ENCODE measurements at places on chromosomes 1 and 21. TPM values are rescaled to one million over a fixed set of nuclear protein-coding genes. Genes with fewer than 3 reads are reported as not detected.

DNA sequence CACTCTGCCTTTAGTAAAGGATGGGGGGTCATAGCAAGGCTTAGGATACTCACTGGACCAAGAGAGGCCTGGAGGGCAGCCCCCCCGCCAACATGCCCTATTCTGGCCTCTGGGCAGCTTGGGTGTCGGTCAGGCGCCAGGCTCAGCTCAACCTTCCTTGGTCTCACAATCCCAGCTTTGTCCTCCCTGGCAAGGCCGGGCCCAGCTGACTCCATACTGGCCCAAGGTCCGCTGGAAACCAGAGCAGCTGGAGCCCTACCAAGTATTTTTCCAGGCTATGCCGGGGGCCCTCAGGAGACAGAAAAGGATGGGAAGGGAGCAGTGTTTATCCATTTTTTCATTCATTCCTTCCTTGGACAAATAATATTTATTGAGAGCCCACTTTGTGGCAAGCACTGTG lies 6.2 kb downstream of the FBXO2 start:
- no peak overlapping the region for H3K4me3 ChIP-seq
- no peaks in the 10 kb centered on the region for H3K36me3 ChIP-seq
- H3K4me1 ChIP-seq = no peaks in the 10 kb centered on the region
- DNase-seq = no peak
- H3K27ac ChIP-seq = no peak overlapping the region

- no peak for DNase-seq
- no peak overlapping the region for H3K27ac ChIP-seq
- no peaks in the 10 kb centered on the region for H3K27me3 ChIP-seq
- H3K4me1 ChIP-seq = no peaks in the 10 kb centered on the region
Measured at GRCh38 chr1:230002164-230002803, 64.8 kb upstream of the GALNT2 start.

DNA sequence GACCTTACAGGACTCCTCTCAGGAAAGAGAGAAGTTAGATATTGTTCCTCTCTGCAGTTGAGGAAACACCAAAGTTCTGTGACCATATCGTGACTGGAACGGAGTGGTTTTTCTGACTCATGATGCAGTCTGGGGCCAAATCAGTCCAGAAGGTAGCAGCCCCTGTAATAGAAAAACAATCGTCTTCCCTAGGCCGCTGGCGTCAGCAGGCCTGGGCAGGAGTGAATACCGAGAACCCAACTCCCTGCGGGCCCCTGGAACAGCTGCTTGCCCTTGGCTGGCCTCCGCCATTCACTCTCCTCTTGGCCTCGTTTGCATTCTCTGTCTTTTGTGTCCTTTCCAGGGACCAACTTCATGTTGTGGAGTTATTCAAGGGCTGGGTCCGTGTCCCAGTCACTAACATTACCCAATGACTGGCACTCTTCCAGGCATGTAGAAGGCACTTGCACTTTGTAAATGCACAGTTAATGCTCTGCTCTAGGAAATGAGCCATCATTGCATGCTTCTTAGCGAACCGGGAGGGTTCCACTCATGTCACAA lies 10.9 kb upstream of the CD101 start:
- no peak overlapping the region for H3K27ac ChIP-seq
- no peaks in the 10 kb centered on the region for H3K4me1 ChIP-seq
- H3K4me3 ChIP-seq = no peak overlapping the region
- no peak for DNase-seq
- peaks cover 25% of the 10 kb centered on the region for H3K36me3 ChIP-seq
- no peaks in the 10 kb centered on the region for H3K27me3 ChIP-seq

DNA sequence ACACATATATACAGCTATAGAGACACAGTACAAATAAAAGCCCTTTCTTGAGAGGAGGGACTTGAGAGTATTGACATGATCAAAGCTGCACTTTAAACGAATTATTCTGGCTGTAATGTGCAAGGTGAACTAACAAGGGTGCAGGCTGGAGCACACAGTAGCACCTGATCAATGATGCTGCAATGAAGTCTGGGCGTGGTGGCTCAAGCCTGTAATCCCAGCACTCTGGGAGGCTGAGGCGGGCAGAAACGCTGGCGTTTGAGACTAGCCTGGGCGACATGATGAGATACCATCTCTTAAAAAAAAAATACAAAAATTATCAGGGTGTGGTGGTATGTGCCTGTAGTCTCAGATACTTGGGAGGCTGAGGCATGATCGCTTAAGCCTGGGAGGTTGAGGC lies 14.1 kb upstream of the CTH start:
- H3K27ac ChIP-seq = no peak overlapping the region
- no peak overlapping the region for H3K4me3 ChIP-seq
- H3K36me3 ChIP-seq = no peaks in the 10 kb centered on the region
- no peak for DNase-seq

- no peaks in the 10 kb centered on the region for H3K27me3 ChIP-seq
- no peak for DNase-seq
- H3K4me1 ChIP-seq = no peaks in the 10 kb centered on the region
- H3K36me3 ChIP-seq = no peaks in the 10 kb centered on the region
- no peak overlapping the region for H3K27ac ChIP-seq
- H3K4me3 ChIP-seq = no peak overlapping the region
Measured at GRCh38 chr1:183841550-183841949, 36.6 kb downstream of the RGL1 start.

- H3K27ac ChIP-seq = no peak overlapping the region
- no peaks in the 10 kb centered on the region for H3K27me3 ChIP-seq
- H3K4me1 ChIP-seq = peaks cover 5% of the 10 kb centered on the region
Measured at GRCh38 chr21:33234635-33235520, 5.1 kb downstream of the IFNAR2 start.

DNA sequence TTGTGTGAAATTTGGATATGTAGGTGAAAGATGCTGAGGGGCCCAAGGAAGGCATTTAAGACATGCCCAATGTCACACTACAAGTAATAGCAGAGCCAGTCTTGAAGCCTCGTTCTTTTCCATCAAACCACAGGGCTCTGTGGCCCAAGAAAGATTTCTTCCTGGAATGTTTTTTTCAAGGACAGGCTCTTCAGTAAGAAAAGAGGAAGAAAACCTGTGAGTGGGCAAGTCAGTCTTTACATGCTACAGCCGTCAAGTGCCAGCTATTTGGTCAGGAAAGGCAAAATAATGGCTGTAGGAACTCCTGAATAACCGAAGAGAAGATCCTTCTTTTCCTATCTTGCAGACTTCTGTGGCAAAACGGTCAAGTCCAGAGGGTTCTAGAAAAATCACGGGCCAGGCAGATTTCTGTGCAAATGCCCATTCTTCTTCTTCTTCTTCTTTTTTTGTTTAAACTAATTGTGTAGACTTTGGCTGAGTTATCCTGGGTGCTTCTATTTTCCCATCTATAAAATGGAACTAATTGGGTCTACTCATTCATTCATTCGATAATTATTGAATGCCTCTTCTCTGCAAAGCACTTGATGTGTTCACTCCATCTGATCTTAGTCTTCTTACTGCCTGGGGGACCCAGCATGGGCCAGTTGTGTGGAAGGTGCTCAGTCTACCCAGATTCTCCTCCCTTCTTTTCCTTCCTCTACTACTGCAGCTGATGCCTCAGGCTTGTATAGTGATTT lies 1.9 kb upstream of the ID3 start:
- DNase-seq = no peak
- peaks cover 13% of the 10 kb centered on the region for H3K36me3 ChIP-seq
- no peaks in the 10 kb centered on the region for H3K27me3 ChIP-seq
- H3K4me1 ChIP-seq = peaks cover 14% of the 10 kb centered on the region
- H3K4me3 ChIP-seq = peak overlapping the region; percentile 4
- no peak overlapping the region for H3K27ac ChIP-seq

GRCh38 chr1:11787251-11787803 lies 18.4 kb downstream of the MTHFR start:
- H3K4me1 ChIP-seq = peaks cover 6% of the 10 kb centered on the region
- no peaks in the 10 kb centered on the region for H3K27me3 ChIP-seq
- H3K36me3 ChIP-seq = peaks cover 17% of the 10 kb centered on the region
- no peak overlapping the region for H3K27ac ChIP-seq
- no peak overlapping the region for H3K4me3 ChIP-seq

GRCh38 chr1:16068356-16069270 lies 4.8 kb downstream of the FAM131C start:
- no peaks in the 10 kb centered on the region for H3K27me3 ChIP-seq
- H3K36me3 ChIP-seq = no peaks in the 10 kb centered on the region
- DNase-seq = no peak

Gene PPIAL4G
- total RNA-seq = not detected

DNA sequence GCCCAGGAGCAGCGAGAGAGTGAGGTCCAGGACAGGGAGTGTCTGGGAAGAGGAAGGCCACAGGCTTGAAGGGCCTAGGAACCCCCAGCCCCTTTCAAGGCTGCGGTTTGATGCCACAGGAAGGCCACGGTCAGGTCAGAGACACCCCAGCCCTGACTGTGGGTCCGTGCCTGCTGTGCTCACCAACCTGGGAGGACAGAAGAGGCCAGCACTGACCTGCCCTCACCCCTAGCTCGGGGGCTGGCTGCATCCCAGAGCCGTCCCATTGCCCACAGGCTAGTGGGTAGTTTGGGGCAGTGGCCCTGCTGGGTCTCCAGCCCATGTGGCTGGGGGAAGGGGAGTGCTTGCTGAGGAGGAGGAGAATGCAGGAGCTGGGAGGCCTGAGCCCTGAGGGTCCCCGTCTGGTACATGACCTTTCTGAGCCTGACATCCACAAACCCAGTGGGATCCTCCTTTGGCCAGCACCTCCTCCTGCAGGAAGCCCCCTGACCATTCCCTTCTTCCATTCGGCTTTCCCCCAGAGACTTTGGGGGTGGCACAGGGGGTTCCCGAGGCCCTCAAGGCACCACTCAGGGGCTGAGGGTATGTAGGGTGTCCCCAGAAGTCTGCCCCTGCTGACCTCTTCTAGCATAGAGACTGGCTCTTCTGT lies 54.3 kb downstream of the WNT9A start:
- H3K27me3 ChIP-seq = no peaks in the 10 kb centered on the region
- no peak overlapping the region for H3K4me3 ChIP-seq
- H3K4me1 ChIP-seq = no peaks in the 10 kb centered on the region

- no peak overlapping the region for H3K27ac ChIP-seq
- H3K4me1 ChIP-seq = peaks cover 12% of the 10 kb centered on the region
- H3K27me3 ChIP-seq = no peaks in the 10 kb centered on the region
- H3K36me3 ChIP-seq = no peaks in the 10 kb centered on the region
Measured at GRCh38 chr1:208601561-208601960, 357.4 kb upstream of the PLXNA2 start.

GRCh38 chr1:149986486-149987296 lies 23.8 kb downstream of the OTUD7B start:
- no peaks in the 10 kb centered on the region for H3K4me1 ChIP-seq
- no peak for DNase-seq
- peaks cover 2% of the 10 kb centered on the region for H3K36me3 ChIP-seq
- H3K27me3 ChIP-seq = no peaks in the 10 kb centered on the region

- H3K4me3 ChIP-seq = no peak overlapping the region
- H3K4me1 ChIP-seq = no peaks in the 10 kb centered on the region
- no peak for DNase-seq
- H3K27ac ChIP-seq = no peak overlapping the region
- no peaks in the 10 kb centered on the region for H3K27me3 ChIP-seq
Measured at GRCh38 chr1:214326406-214326805, 45.4 kb downstream of the SMYD2 start.

DNA sequence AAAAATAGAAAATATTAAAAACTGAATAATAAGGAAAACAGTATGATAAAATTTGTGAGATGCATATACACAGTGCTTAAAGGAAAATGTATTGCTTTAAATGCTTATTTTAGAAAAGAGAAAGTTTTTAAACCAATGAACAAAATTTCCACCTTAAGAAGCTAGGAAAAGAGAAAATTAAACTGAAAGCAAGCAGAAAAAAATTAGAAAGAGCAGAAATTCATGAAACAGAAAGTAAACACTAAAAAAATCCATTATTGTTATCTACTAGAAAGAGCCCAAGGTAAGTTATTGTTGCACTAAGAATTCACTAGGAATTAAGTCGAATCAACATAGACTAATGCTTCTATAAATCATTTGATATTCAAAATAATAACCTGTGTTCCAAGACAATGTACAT lies 67.7 kb downstream of the PIK3R3 start:
- H3K27me3 ChIP-seq = no peaks in the 10 kb centered on the region
- no peak for DNase-seq

Gene KRTAP13-2
- total RNA-seq = not detected

Gene UHMK1
- 15.0 TPM for total RNA-seq

DNA sequence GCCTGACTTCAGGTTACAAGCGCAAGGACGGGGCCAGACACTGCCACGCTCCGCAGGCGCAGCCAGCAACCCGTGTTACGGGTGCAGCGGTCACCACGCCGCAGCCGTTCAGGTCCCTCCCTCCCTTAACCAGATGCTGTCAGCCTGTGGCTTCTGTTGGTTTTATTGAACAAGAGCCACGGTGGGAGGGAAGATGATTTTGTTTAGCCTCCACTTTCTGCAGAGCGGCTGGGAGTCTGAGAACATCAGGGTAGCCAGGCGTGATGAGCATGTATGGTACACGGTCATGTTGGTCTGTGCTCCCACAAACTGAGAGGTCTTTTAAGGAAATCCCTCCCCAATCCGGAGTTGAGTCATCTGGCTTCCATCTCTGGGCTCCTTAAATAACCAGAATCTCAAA lies 18.5 kb upstream of the ADARB1 start:
- no peak overlapping the region for H3K4me3 ChIP-seq
- H3K27me3 ChIP-seq = no peaks in the 10 kb centered on the region
- H3K36me3 ChIP-seq = no peaks in the 10 kb centered on the region

DNA sequence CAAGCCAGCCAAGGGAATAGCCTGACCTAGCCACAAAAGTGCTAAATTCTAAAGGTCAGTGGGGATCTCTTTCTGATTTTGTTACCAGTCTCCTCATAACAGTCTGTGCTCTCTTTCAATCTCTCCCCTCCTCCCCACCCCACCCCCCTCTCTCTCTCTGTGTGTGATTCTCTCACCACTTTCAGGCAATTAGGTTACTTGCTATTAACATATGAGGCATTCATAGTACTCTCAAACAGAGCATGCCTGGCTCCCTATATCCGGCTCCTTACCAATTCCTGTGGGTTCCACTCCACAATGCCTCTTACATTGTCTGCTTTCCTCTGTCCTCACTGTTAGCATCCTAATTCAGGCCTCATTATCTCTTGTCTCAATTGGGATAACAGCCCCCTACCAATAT lies 464.3 kb upstream of the DEPDC1 start:
- H3K4me1 ChIP-seq = peaks cover 7% of the 10 kb centered on the region
- H3K27me3 ChIP-seq = no peaks in the 10 kb centered on the region
- DNase-seq = no peak
- H3K4me3 ChIP-seq = no peak overlapping the region
- H3K36me3 ChIP-seq = no peaks in the 10 kb centered on the region

GRCh38 chr21:36966821-36967768 lies 626 bp upstream of the HLCS start:
- no peak overlapping the region for H3K27ac ChIP-seq
- DNase-seq = no peak
- no peaks in the 10 kb centered on the region for H3K36me3 ChIP-seq
- no peaks in the 10 kb centered on the region for H3K27me3 ChIP-seq
- H3K4me1 ChIP-seq = no peaks in the 10 kb centered on the region

Data from H9 (cell line).